T-helper 17 cell (primary cell): ENCODE measurements at places on chromosomes 6 and 20. TPM values are rescaled to one million over a fixed set of nuclear protein-coding genes. Genes with fewer than 3 reads are reported as not detected.

CYP21A2 gene
- 0.76 TPM for total RNA-seq

LKAAEAR1 gene
- not detected for total RNA-seq

RSPH9 gene
- total RNA-seq, result 0.29 TPM

WFDC12 gene
- total RNA-seq, result not detected

FAM83C gene
- not detected for total RNA-seq

PDE7B gene
- 0.18 TPM for total RNA-seq

ZNF831 gene
- 37.8 TPM for total RNA-seq

LRP11 gene
- total RNA-seq, result 2.5 TPM

GFOD1 gene
- 3.1 TPM for total RNA-seq

RGS17 gene
- total RNA-seq, result not detected

KIAA0408 gene
- 3.5 TPM for total RNA-seq

ARHGAP18 gene
- 26.7 TPM for total RNA-seq

C6orf15 gene
- total RNA-seq, result not detected

RIN2 gene
- 1.2 TPM for total RNA-seq

UNC93A gene
- total RNA-seq, result not detected

DEFB124 gene
- not detected for total RNA-seq

ZC3H12D gene
- total RNA-seq, result 248 TPM

SUN5 gene
- not detected for total RNA-seq

COL9A1 gene
- total RNA-seq, result not detected

PRR3 gene
- 11.2 TPM for total RNA-seq

MAS1 gene
- total RNA-seq, result not detected

LAMA2 gene
- 2.2 TPM for total RNA-seq

OR2J3 gene
- not detected for total RNA-seq

HS3ST5 gene
- not detected for total RNA-seq

SPAG4 gene
- total RNA-seq, result 13.7 TPM

VSX1 gene
- not detected for total RNA-seq

QRSL1 gene
- total RNA-seq, result 11.9 TPM

SPATS1 gene
- not detected for total RNA-seq

DEFB113 gene
- total RNA-seq, result not detected

RBM24 gene
- total RNA-seq, result 0.86 TPM

CNKSR3 gene
- total RNA-seq, result not detected

FERMT1 gene
- not detected for total RNA-seq

SERPINB1 gene
- 44.4 TPM for total RNA-seq

EGFL8 gene
- 9.6 TPM for total RNA-seq

MATN4 gene
- total RNA-seq, result not detected

HCK gene
- 1.3 TPM for total RNA-seq

RIPOR3 gene
- 2.1 TPM for total RNA-seq

GPX5 gene
- total RNA-seq, result not detected
